Astrocyte (in vitro differentiated cells and primary cell): ENCODE measurements at places on chromosomes 12 and 14.

DNA sequence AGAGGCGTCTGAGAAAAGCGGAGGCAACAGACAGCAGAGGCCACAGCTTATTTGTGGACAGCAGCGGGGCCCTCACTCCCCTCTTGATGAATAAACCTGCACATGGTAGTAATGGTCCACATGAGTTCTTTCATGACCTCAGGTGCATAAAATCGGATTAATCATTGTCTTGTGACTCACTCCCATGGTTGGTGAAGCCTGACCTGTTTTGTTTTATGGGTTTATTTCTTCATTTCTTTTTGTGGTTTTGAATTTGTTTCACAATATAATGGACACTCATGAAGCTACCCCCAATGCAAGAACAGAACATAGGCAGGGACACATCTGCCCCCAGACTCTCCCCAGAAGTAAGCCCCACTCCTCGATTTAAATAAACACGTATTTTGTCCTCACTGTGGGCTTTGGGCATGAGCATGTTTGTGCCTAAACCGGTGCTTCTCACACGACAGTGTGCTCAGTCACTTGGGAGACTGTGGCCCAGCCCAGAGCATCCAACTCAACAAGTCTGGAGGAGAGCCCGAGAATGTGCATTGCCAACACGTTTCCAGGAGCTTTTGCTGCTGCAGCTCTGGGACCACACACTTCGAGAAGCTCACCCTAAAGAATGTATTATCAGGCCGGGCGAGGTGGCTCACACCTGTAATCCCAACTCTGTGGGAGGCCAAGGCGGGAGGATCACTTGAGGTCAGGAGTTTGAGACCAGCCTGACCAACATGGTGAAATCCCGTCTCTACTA lies 116.1 kb downstream of the SCARB1 start:
- peak; percentile 99 for DNase-seq

DNA sequence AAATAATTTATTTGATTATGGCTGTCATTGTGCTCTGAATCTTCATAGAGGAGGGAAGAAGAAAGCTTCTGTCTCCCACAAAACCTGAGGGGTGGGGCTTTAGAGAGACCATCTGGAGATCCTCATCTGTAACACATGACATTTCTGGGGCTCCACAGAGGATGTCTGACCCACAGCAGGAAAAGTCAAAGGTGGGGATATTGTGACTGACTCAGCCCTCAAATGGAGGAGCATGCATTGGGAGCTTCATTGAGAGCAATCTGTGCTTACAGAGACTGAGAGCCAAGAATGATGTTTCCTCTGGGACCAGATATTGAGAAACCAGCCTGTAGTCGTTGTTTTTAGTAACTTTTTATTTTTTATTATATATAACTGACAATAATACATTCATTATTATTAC lies 158.7 kb downstream of the SYT1 start:
- no peak for DNase-seq

GRCh38 chr12:104462931-104463339 lies 6.2 kb downstream of the CHST11 start:
- DNase-seq: no peak

DNA sequence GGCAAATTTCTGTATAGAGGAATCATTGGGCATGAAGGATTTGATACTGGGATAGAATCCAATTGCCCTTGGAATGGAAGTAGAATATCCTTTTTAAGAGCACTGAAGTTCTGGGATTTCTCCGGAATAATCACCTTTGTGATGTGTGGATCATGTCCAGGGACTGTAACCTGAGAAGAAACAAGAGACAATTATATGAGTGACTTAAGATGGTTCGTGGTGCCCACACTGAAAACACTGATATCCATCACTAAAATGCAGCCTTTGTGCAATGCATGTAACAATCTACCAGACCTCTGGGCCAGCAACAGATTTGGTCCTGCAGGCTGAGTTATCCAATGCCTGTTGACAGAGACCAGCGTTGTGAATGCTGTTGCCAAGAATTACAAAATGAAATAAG lies 48.5 kb downstream of the MDM2 start:
- no peak for DNase-seq

- DNase-seq: no peak
These were observed 93.9 kb downstream of the DUSP6 start for GRCh38 chr12:89258240-89258969.
